ENCODE measurements at places on chromosomes 11 and 22.

DNA sequence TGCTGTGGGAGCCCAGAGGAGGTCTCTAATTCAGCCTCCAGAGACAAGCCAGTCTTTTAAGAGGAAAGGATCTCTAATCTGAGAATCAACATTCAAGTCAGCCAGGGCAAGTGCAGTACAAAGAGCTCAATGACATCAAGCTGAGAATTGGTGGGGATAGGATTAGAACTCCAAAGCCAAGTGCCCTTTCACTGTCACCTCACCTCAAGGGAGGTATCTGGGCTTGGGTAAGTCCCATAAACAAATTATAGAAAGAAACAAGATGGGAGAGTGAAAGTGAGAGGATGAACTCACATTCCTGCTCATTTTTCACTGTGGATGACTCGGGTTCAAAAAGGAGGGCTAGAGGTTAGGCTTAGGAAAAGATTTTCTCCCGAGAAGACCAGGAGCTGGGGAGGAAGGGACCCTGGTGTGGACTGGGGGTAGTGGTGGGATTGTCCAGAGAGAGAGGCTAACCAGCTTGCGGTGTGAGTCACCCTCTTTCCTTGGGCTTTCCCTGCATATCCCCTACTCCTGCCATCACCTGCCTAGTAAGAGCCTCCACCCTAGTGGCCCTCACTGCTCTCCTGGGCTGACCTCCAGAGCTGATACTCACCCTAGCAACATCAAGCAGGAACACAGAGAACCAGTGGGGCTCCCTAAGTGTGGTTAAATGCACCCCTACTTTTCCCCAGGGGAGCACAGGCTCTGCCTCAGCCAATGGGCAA, 70.4 kb downstream of the RRM1 start:
- DNase-seq = no peak

- peak; percentile 32 for DNase-seq
These were observed 58.2 kb downstream of the ACER3 start for GRCh38 chr11:76918941-76919386.

DNA sequence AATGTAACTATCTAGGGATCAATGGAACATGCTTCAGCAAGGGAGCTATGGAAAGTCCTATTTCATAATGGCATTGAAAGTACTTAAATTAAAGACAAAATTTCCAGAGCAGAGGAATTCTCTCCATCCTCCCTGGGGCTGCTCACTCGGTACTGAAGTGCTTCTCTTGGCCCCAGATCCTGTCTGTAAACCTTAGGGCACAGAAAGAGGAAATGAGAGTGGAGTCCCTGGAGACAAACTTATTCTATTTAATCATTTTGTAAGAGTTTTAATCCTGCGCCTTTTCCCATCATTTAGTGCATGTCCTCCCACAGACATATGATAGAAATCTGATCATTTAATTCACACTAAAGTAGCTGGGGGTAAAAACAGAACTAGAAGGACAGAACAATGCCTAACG, 20.9 kb upstream of the PAMR1 start:
- DNase-seq = no peak

GRCh38 chr11:890794-891540, 19.6 kb downstream of the CHID1 start:
- no peak for DNase-seq

DNA sequence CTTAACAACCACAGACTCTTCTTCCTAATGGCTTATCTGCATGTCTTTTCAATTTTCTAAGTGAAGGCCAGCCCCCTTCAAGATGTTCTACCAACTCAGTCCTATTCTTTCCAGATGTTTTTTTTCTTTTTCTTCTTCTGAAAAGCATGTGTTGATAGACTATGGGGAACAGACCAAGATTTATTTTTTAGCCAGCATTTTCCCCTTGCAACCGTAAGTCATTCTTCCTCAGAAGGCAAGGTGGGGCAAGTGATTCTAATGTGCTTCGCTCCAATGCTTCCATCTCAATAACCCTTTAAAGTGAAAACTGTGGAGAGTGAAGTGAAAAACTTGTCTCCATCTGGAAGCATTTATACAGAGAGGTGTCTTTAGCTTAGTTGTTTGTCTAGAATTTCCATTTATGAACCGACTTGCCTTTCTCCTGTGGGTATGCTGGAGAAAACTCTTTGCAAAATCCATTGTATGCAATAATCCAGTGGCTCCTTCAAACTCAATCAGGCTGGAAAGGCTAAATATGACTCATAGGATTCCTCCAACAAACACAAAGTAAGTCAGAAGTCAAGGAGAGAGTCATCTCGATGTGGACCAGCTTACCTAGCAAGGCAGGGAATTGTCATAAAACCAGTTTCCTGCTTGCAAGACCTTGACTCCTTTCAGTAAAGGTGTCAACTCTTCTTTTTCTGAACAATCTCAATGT, 83.7 kb downstream of the MAML2 start:
- DNase-seq = peak; percentile 73

GRCh38 chr11:113690619-113691569, 15.2 kb downstream of the TMPRSS5 start:
- DNase-seq = peak; percentile 94

DNA sequence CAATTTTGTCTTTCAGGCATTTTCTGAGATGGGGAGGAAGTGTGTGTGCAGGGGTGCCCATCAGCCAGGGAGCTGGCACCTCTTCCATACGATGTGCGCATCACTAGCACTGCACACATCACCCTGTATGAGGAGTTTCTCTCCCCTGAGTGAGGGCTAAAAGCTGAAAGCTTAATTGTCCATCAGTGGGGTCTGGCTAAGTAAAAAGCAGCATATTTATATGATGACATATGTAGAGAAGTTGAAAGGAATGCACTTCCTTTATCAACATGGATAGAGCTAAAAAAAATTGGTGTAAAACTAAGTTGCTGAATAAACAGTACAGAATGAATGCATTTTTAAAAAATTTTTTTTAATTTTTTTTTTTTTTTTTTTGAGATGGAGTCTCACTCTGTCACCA, 4.0 kb downstream of the VSTM5 start:
- no peak for DNase-seq

- DNase-seq = no peak
These were observed 68.9 kb downstream of the C22orf31 start for GRCh38 chr22:28992565-28993356.

DNA sequence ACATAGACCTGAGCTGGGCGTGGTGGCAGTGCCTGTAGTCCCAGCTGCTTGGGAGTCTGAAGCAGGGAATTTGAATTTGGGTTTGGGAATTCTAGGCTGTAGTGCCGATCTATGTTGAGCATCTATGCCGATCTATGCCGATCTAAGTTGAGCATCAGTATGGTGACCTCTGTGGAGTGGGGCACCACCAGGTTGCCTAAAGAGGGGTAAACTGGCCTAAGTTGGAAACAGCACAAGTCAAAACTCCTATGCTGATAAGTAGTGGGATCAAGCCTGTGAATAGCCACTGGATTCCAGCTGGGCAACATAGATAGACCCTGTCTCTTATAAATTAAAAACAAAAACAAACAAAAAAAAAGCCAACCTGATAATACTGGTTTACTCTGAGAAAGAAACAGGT, 7.4 kb downstream of the WEE1 start:
- DNase-seq = no peak

- DNase-seq = no peak
These were observed 258.9 kb downstream of the DYNC2H1 start for GRCh38 chr11:103368145-103368544.

DNA sequence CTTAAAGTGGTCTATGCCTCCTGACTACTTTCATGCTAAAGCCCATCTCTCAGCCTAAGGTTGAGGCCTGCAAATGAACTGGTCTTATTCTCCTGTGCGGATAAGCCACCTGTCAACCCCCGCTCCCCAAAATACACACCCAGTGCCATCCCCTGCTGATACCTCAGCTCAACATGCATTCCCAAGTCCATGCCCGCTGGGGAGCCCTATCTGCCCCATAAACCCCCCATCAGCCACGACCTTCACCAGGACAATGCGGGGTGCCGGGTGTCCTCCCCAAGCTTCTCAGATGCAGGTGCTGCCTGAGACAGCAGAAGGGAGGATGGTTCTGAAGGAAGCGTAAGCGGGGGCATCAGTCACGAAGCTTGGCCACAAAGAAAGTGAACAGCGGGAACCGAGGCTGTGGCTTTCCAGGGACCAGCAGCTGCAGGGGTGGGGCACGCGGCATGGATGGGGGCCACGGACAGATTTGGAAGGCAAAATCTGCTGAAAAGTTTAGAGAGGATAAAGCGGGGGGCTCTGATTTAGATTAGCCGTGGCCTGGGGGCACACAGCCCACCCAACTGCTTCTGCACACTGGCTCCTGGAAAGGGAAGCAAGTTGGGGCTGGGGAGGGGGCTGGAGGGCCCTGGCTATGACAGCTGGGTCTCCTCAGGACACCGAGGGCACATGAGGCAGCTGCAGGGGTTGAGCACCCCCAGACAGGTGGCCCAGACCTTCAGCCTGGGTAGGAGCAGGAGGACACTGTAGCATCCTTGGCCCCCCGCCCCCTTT, 1391.9 kb downstream of the TBC1D22A start:
- no peak for DNase-seq

DNA sequence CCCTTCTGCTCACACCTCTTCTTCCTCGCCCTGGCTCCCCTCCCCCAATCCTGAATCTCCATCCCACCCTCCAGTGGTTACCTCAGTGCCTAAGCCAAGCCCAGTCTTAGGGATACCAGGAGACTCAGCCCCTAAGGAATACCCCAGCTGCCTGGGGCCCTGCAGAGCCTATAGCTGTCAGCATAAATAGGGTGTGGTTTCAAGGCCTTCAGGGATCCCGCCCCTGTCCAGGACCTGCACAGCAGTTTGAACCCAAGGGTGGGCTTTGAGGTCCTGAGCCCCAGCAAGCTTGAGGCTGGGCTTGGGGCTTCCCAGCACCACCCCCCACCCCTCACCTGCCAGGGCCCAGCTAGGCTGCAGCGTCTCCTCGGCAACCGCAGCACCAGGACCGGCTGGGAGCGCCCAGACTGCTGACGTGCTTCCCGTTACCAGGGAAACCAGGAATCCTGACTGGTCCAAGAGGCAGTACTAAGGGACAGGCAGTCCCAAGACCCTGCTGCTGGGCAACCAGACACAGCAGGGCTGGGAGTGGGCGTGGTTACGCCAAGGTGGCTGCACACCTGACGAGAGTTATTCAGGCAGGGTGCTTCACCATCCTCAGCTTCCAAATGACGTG, 13.7 kb downstream of the APBB1 start:
- no peak for DNase-seq

DNA sequence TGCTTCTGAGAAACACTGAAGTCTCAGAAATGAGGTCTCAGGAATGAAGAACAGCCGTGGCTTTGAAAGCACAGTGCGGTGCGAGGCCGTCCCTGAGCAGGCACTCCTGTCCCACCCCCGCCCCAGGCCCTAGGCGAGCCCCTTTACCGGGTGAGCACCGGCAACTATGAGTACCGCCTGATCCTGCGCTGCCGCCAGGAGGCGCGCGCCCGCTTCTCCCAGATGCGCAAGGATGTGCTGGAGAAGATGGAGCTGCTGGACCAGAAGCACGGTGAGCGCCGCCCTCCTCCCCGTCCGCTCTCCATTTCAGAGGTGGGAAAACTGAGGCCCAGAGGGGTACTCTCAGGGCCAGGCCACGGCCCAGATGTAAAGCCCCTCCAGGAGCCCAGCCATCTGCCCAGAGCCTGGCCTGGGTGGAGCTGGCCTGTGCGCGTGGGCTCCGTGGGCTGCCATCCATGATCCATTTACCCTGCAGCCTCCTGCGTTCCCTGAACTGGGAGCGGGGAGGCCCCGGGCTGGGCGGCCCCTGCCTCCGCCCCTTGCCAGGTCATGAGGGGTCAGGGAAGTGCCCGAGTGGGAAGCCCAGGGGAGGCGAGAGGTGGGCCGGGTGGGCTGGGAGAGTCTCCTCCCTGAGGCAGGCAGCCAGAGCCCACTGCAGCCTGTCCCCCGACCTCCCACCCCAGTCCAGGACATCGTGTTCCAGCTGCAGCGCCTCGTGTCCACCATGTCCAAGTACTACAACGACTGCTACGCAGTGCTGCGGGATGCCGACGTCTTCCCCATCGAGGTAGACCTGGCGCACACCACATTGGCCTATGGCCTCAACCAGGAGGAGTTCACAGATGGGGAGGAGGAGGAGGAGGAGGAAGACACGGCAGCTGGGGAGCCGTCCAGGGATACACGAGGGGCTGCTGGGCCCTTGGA, 9.5 kb downstream of the SLC16A8 start:
- DNase-seq = no peak

- no peak for DNase-seq
These were observed 20.0 kb upstream of the ZBTB16 start for GRCh38 chr11:114039551-114039950.

GRCh38 chr11:74719011-74719410, 12.2 kb downstream of the CHRDL2 start:
- DNase-seq = no peak

GRCh38 chr11:94708642-94709041, 59.5 kb upstream of the AMOTL1 start:
- no peak for DNase-seq

GRCh38 chr22:31680861-31681341, 18.9 kb upstream of the PISD start:
- no peak for DNase-seq

DNA sequence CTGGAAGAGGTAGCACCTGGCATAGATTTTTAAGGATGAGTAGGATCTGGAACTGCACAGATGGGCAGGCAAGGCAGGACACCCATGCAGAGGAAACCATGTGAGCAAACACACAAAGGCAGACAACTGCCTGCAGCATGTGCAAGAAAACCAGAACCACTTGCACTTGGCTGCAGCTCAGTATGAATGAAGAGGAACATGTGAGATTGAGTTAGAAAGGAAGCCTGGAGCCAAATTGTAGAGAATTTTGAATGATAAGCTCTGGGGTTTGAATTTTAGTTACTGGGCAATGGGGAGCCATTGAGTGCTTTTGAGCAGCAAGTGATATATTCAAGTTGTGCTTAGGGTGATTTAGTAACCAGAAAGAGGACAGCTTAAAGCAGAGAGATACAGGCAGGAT, 583.4 kb downstream of the SOX6 start:
- DNase-seq = no peak

GRCh38 chr11:34449013-34449412, 10.3 kb downstream of the CAT start:
- DNase-seq = no peak

GRCh38 chr11:78489184-78489583, 71.6 kb upstream of the GAB2 start:
- no peak for DNase-seq

DNA sequence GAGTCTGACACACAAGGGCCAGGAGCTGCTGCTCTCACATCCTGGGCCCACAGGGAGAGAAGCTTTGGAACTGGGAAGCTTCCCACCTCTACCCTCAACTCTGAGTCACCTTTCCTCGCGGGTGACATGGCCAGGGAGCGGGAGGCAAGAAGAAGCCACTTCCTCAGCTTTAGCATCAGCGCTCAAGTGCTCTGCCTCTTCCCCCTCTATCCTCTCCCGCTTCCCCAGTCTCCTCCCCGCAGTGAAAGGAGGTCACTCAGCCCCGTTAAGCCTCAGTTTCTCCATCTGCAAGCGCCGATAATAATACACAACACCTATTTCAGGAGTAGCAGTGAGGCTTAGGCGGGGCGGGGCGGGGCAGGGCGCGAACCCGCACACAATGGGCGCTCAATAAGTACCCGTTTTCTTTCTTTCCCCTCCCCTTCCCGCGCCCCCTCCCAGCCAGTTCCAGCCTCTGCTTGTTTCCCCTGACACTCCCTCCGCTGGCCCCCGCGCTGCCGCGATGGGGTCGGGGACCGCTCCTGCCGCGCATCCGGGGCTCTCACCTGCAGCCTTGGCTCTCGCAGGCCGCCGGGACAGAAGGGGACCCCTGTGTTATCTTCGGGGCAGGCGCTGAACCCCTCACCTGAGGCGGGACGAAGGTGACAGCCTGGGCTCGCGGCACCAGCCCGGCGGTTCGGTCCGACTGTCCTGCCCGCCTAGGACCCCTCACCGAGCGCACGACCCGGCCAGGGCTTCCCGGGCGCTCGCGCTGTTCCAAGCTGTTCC, 892 bp downstream of the GDPD5 start:
- no peak for DNase-seq

- DNase-seq = peak; percentile 84
These were observed 13.6 kb downstream of the PARVB start for GRCh38 chr22:44037519-44038375.

All from RWPE1 (cell line).